Tibial nerve (tissue), 4 donors: ENCODE measurements at places on chromosomes 5 and 9. TPM values are rescaled to one million over a fixed set of nuclear protein-coding genes. Genes with fewer than 3 reads are reported as not detected.

DNA sequence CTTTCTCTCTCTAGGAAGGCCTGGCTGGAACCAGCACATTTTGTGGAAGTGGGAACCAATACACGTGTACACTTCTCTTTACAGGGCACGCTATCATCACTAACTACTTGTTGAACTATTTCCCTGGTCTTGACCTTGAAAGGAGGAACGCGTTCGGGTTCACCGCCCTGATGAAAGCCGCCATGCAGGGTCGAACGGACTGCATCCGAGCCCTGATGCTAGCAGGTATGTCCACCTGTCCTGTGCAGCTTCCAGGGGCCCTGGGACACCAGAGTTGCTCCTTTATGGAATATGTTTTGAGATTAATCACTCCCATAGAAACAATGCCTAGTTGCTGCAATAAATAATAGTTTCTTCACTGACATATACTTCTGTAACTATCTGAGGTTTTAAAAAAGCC is 74.1 kb downstream of the ANKRD33B start:
- no peaks in the 10 kb centered on the region for H3K36me3 ChIP-seq
- H3K4me1 ChIP-seq = no peaks in the 10 kb centered on the region
- H3K27me3 ChIP-seq = no peaks in the 10 kb centered on the region
- DNase-seq = no peak
- no peak overlapping the region for H3K4me3 ChIP-seq

GRCh38 chr5:107395632-107396350 is 274.9 kb downstream of the EFNA5 start:
- H3K27me3 ChIP-seq = no peaks in the 10 kb centered on the region
- no peak for DNase-seq
- H3K4me1 ChIP-seq = no peaks in the 10 kb centered on the region

- no peaks in the 10 kb centered on the region for H3K27me3 ChIP-seq
- no peaks in the 10 kb centered on the region for H3K4me1 ChIP-seq
- no peaks in the 10 kb centered on the region for H3K36me3 ChIP-seq
- DNase-seq = no peak
- H3K4me3 ChIP-seq = no peak overlapping the region
Measured at GRCh38 chr5:136563489-136563888, 198.1 kb upstream of the TRPC7 start.

- H3K36me3 ChIP-seq = no peaks in the 10 kb centered on the region
- H3K4me3 ChIP-seq = no peak overlapping the region
- no peaks in the 10 kb centered on the region for H3K27me3 ChIP-seq
- no peak overlapping the region for H3K27ac ChIP-seq
- H3K4me1 ChIP-seq = peaks cover 53% of the 10 kb centered on the region
- no peak for DNase-seq
Measured at GRCh38 chr5:123811831-123812230, 299.9 kb downstream of the CSNK1G3 start.

- no peaks in the 10 kb centered on the region for H3K27me3 ChIP-seq
- peak within 1 kb of the TSS; percentile 59 for H3K4me3 ChIP-seq
- H3K4me1 ChIP-seq = peaks cover 37% of the 10 kb centered on the region
- H3K27ac ChIP-seq = peak within 1 kb of the TSS; percentile 84
Measured at GRCh38 chr5:10307206-10308148, at the start of gene CMBL. TSS of gene CMBL (minus strand) at chr5:10307902. CDS start at chr5:10290762, 17,140 bp downstream.

DNA sequence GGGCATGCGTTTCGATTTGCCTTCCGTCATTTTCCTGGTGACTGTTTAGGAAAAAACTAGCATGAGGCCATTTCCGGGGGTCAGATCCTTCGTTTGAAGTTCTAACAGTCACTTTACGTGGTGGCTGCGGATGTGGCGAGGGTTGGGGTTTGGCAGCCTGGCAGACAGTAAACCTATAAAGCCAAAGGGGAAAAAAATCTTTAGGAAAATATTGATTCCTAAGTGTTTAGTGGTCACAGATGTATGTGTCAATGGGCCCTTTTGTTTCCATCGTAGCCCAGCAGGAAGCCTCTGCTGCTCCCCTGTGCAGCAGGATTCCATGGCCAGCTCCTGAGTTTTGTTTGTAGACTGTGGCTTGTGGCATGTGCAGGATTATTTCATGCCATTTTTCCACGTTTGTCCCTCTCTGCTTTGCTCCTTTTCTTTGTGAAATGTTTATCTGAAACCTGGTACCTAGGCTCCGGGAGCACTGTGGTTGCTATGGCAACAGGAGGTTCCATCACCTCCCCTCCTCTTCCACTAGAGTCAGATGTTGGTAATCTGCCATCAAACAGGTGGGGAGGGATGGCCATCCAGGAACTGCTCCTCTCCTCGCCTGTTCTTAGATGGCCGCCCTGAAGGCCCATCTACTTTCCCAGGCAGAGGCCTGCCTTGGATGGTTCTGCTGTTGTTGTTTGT is 202.3 kb downstream of the AOPEP start:
- H3K4me1 ChIP-seq = peaks cover 14% of the 10 kb centered on the region
- DNase-seq = no peak
- no peak overlapping the region for H3K4me3 ChIP-seq

DNA sequence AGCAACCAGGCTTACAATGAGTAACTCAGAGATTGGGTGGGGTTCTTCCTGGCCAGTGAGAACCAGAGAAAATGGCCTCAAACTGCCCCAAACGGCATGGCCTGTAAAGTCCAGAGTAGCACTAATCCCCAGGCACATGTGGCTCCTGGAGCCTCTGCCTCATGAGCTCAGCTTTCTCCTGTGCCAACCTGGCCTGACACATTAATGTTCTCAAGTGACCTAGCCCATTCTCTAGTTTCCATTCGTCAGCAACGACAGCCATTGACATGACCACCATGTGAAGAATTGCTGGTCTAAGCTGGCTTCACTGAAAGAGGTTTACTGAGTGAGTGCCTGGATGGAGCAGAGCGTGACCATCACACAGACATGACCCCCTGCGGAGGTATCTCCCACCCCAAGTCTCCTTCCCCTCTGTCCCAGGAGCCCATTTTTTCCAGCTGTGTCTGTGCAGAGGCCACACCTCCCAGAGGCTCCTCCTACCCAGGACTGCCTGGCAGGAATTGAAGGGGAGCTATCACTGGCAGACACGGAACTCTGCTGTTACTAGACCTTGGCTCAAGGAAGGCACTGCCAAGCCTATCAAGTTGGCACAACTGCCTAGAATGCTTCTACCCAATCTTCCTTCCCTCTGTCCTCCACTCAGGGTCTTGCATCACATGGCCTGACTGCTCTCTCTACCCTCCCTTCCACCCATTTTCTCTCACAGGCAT is 59.0 kb upstream of the BOD1 start:
- no peak for DNase-seq
- no peak overlapping the region for H3K4me3 ChIP-seq
- peaks cover 5% of the 10 kb centered on the region for H3K27me3 ChIP-seq
- no peaks in the 10 kb centered on the region for H3K36me3 ChIP-seq
- peaks cover 6% of the 10 kb centered on the region for H3K4me1 ChIP-seq

GRCh38 chr5:72822944-72823343 is 6.5 kb downstream of the TNPO1 start:
- no peaks in the 10 kb centered on the region for H3K4me1 ChIP-seq
- DNase-seq = no peak
- no peak overlapping the region for H3K27ac ChIP-seq
- H3K27me3 ChIP-seq = no peaks in the 10 kb centered on the region
- no peaks in the 10 kb centered on the region for H3K36me3 ChIP-seq
- no peak overlapping the region for H3K4me3 ChIP-seq

GRCh38 chr5:89668821-89669220 is 740.7 kb downstream of the CETN3 start:
- H3K36me3 ChIP-seq = no peaks in the 10 kb centered on the region
- H3K27me3 ChIP-seq = no peaks in the 10 kb centered on the region
- no peak overlapping the region for H3K4me3 ChIP-seq
- DNase-seq = no peak
- H3K4me1 ChIP-seq = no peaks in the 10 kb centered on the region

- peak; percentile 52 for DNase-seq
- no peaks in the 10 kb centered on the region for H3K27me3 ChIP-seq
- peak within 1 kb of the TSS; percentile 76 for H3K27ac ChIP-seq
- peak within 1 kb of the TSS; percentile 95 for H3K4me3 ChIP-seq
- peaks cover 5% of the 10 kb centered on the region for H3K4me1 ChIP-seq
- no peaks in the 10 kb centered on the region for H3K36me3 ChIP-seq
Measured at GRCh38 chr9:132877824-132878694, at the start of gene AK8. TSS of gene AK8 (minus strand) at chr9:132878284. CDS start at chr9:132878255, 29 bp downstream.

DNA sequence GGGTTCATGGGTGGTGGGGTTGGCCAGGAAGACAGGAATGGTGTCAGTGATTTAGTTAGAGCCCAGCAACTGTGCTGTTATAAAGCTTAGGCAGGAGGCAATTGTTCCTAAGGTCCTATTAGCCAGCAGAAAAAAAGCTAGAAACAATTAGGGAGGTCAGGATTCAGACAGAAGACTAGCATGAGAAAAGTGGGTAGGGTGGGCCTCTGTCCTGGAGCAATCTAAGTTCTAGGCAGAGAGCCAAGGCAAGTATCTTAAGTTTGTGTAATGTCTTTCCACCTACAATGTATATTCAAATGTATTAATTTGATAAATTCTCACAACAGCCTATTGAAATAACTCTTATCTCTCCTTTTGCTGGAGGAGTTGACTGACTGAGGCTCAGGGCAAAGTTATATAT is 6.1 kb upstream of the ZFAND5 start:
- H3K4me1 ChIP-seq = peaks cover 10% of the 10 kb centered on the region
- H3K4me3 ChIP-seq = no peak overlapping the region
- H3K27ac ChIP-seq = no peak overlapping the region
- no peaks in the 10 kb centered on the region for H3K36me3 ChIP-seq

- no peaks in the 10 kb centered on the region for H3K36me3 ChIP-seq
- DNase-seq = no peak
- no peaks in the 10 kb centered on the region for H3K27me3 ChIP-seq
Measured at GRCh38 chr5:151215546-151215880, 8.4 kb downstream of the CCDC69 start.

GRCh38 chr5:111585946-111586345 is 73.6 kb upstream of the STARD4 start:
- no peaks in the 10 kb centered on the region for H3K27me3 ChIP-seq
- no peaks in the 10 kb centered on the region for H3K36me3 ChIP-seq
- no peaks in the 10 kb centered on the region for H3K4me1 ChIP-seq

- no peak for DNase-seq
- no peaks in the 10 kb centered on the region for H3K36me3 ChIP-seq
- no peak overlapping the region for H3K27ac ChIP-seq
- H3K4me1 ChIP-seq = no peaks in the 10 kb centered on the region
Measured at GRCh38 chr5:122839731-122840130, 5.7 kb upstream of the SNX24 start.

DNA sequence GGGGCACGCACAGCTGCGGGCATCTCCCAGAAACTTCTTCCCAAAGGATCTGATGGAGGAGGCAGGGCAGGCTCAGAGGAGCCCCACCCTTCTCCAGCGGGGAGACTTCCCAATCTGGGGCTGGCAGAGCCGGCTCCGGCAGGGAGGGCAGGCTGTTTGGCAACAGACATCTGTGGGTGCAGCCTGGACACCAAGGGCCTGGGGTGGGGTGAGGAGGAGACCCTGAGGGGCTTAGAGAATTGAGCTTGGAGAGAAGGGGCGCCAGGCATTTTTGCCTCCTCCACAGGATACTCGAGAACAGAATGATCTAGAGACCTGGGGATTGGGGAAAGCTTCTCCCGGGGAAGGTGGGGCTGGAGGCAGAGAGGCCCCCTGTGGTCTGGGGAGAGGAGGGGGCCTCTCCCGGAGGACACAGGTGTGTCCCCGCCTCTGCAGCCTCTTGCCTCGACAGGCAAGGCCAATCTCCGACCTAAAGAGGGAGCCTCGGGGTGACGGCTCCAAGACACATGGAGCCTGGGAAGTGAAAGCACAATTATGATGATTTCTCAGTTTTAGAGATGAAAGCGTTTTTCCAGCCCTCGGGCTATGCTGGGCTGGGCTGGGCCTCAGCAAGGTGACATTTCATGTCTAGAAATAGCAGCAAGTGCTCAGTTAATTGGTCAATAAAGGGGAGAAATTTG is 8.4 kb downstream of the LHX3 start:
- no peaks in the 10 kb centered on the region for H3K36me3 ChIP-seq
- no peaks in the 10 kb centered on the region for H3K27me3 ChIP-seq
- no peak for DNase-seq
- no peak overlapping the region for H3K4me3 ChIP-seq
- H3K27ac ChIP-seq = no peak overlapping the region
- no peaks in the 10 kb centered on the region for H3K4me1 ChIP-seq

- H3K36me3 ChIP-seq = no peaks in the 10 kb centered on the region
- no peak for DNase-seq
- no peaks in the 10 kb centered on the region for H3K4me1 ChIP-seq
- no peak overlapping the region for H3K27ac ChIP-seq
Measured at GRCh38 chr9:133023117-133023890, 7.5 kb upstream of the GTF3C5 start.

- DNase-seq = no peak
- no peak overlapping the region for H3K4me3 ChIP-seq
- no peaks in the 10 kb centered on the region for H3K36me3 ChIP-seq
- no peaks in the 10 kb centered on the region for H3K4me1 ChIP-seq
- no peaks in the 10 kb centered on the region for H3K27me3 ChIP-seq
- H3K27ac ChIP-seq = no peak overlapping the region
Measured at GRCh38 chr5:139915834-139916233, 120.2 kb downstream of the PSD2 start.

- no peaks in the 10 kb centered on the region for H3K27me3 ChIP-seq
- no peaks in the 10 kb centered on the region for H3K36me3 ChIP-seq
- DNase-seq = no peak
- H3K4me3 ChIP-seq = no peak overlapping the region
- H3K27ac ChIP-seq = no peak overlapping the region
Measured at GRCh38 chr5:157271740-157272271, 5.9 kb downstream of the CYFIP2 start.

- H3K36me3 ChIP-seq = no peaks in the 10 kb centered on the region
- no peak overlapping the region for H3K27ac ChIP-seq
- H3K4me3 ChIP-seq = no peak overlapping the region
Measured at GRCh38 chr5:83925321-83925954, 204.8 kb upstream of the HAPLN1 start.

DNA sequence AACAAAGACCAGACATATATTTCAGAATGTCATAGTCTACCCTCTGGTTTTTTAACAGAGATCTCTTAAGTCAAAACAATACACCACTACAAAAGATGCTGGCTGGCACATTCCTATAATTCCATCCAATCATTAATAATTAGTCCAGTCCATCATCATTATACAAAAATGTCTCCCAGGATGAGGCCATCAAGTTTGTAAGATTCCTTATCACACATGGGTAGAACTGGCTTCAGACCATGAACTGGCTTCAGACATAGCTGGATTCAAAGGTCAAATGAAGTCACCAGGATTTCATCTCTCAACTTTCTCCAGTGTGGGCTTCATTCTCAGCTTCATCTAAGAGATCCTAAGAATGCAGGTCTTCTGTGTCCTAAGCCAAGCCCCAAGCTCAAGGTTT is 147.1 kb downstream of the ENC1 start:
- no peak for DNase-seq
- H3K4me3 ChIP-seq = no peak overlapping the region
- no peak overlapping the region for H3K27ac ChIP-seq
- H3K4me1 ChIP-seq = no peaks in the 10 kb centered on the region
- H3K27me3 ChIP-seq = no peaks in the 10 kb centered on the region

Gene NUDT12
- 19.5 TPM for total RNA-seq

Gene LHX3
- not detected for total RNA-seq

Gene PCDHB16
- total RNA-seq = 17.7 TPM

Gene CARD9
- total RNA-seq = 3.1 TPM

Gene SLC34A3
- not detected for total RNA-seq

Gene CDH18
- not detected for total RNA-seq

Gene SLCO6A1
- total RNA-seq = not detected

Gene C9orf50
- total RNA-seq = 1.7 TPM

Gene ORM2
- total RNA-seq = not detected
